Activated naive CD4-positive, alpha-beta T cell treated with anti-CD3 and anti-CD28 coated beads, Interleukin-2, amount 10 ng/mL, durations not matched to agents 5 hours and 36 hours (primary cell): ENCODE measurements at places on chromosomes 1 and 21. TPM values are rescaled to one million over a fixed set of nuclear protein-coding genes. Genes with fewer than 3 reads are reported as not detected.

Gene BMP8A
- not detected for total RNA-seq

Gene SPRR1B
- not detected for total RNA-seq

Gene PGBD5
- not detected for total RNA-seq

Gene ATP6V1G3
- not detected for total RNA-seq

Gene ARHGAP29
- not detected for total RNA-seq

Gene LAMC2
- not detected for total RNA-seq

Gene OR2L8
- total RNA-seq, result 0.30 TPM
